ENCODE measurements at places on chromosomes 16 and 17.

DNA sequence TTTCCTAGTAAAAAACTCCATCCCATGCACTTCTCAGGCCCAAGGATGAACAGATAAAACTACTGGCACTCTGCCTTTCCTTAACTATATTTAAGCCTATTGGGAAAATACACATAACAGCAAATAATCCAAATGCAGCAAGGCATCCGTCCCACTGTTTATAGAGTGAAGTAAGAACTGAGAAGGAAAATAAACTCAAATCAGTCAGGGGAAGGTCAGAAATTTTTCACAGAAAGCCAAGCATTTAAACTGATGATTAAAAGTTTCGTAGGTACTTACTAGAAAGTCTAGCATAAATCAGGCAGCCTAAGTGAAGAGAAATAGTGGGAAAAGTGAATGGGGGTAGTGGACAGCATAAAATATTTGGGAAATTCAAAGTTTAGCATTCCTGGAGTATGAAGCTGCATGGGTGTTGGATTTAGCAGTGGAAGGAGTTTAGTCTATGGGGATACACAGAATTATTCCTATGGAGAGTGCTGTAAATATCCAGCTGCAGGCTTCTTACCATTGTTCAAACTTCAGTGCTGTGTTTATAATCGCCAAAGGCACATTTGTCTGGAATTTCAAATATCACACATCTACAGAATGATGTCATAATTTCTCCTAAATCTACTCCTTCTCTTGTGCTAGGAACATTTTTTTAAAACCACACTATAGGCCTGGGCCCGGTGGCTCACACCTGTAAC, 1131.0 kb upstream of the GOT2 start:
- H3K4me3 ChIP-seq: no peak overlapping the region
- DNase-seq: no peak
- H3K4me1 ChIP-seq: peaks cover 4% of the 10 kb centered on the region
- H3K27ac ChIP-seq: no peak overlapping the region

- no peak overlapping the region for H3K27ac ChIP-seq
- DNase-seq: no peak
- H3K27me3 ChIP-seq: no peaks in the 10 kb centered on the region
- H3K4me1 ChIP-seq: no peaks in the 10 kb centered on the region
- peaks cover 27% of the 10 kb centered on the region for H3K36me3 ChIP-seq
- H3K4me3 ChIP-seq: no peak overlapping the region
These were observed 10.3 kb downstream of the CENPV start for GRCh38 chr17:16342979-16343378.

DNA sequence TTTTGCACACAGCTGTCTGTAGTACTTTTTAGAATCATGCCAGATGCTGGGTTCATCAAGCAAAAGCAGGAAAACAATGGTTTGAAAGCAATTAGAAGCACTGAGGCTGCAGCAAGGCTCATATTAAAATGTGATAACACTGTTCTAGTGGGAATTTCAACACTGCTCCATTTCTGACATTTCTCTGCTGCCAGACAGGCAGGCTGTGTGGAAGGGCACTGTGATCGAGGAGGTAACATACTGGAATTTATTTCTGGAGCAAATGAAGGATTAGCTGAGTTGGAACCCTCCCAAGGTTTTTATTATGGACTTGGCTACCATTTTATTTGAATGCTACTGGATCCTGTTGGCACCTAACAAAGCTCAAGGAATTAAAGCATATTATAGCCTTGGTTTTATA, 66.9 kb downstream of the SKAP1 start:
- H3K4me1 ChIP-seq: peaks cover 27% of the 10 kb centered on the region
- H3K27me3 ChIP-seq: peaks cover 12% of the 10 kb centered on the region
- H3K27ac ChIP-seq: no peak overlapping the region
- no peaks in the 10 kb centered on the region for H3K36me3 ChIP-seq

DNA sequence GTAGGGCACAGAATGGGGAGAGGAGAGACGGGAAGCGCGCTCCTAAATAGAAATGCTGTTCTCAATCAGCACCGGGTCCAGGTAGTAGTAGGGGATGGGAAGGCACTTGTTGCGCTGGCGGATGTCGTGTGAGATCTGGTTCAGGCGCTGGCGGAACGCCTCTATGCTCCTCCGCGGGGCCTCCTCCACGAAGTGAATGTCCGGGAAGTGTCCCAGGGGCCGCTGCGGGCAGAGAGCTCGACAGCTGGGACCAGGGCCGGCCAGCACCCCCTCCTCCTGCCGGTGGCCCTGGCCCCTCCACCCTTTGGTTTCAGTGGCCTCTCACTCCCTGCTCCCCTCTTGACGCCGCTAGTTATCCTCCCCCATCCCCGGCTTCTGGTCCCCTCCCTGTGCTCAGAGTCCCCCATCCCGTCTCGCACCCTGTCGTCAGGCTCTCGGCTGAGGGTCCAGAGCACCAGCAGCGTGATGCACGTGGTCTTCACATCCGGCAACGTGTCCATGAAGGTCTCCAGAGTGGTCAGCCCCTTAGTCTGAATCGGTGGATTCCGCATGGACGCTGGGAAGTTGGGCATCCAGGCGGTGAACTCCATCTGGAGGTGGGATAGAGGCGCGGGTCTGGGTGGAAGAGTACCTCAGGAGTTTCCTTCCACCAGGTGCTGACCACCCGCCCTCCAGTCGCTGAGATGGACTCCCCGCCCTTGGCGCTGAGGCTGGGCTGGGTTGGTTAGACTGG, 14.6 kb downstream of the ALOX12B start:
- no peak for DNase-seq
- peaks cover 13% of the 10 kb centered on the region for H3K4me1 ChIP-seq
- H3K4me3 ChIP-seq: peak overlapping the region; percentile 44
- H3K36me3 ChIP-seq: no peaks in the 10 kb centered on the region
- H3K27ac ChIP-seq: no peak overlapping the region
